AG08395 (cell line): ENCODE measurements at places on chromosomes 16 and 17.
A peak's percentile ranks its signal among the peaks of the same experiment; 100 is the strongest.

- DNase-seq = no peak
Measured at GRCh38 chr16:79451196-79451816, 149.2 kb downstream of the MAF start.

DNA sequence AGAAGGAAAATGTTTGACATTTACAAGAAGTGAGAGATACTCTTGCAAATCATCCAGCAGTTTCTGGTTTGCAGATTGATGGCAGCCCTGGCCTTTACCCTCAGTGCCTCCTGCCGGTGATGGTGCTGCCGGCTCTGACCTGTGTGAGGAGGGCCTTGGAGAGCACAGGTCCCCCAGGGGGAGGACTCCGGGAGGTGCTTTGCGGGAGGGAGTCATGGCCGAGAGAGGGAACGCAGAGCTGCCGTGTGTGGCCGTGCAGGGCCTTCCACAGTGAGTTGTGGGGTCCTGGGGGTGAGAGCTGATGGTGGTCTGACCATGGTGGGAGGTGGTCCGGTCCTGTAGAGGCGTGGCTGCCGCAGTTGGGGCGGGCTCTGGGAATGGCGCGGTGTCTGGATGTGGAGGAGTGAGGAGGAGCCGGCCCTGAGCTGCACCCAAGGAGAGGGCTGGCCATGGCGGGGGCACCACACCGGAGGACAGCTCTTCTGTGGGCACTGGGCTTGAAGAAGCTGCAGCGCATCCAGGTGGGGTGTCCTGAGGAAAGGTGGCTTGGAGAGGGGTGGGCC is 28.0 kb upstream of the ZNF750 start:
- no peak for DNase-seq

- no peak for DNase-seq
Measured at GRCh38 chr16:21611556-21612384, 12.4 kb downstream of the METTL9 start.

- peak; percentile 66 for DNase-seq
Measured at GRCh38 chr17:39225959-39226683, 376 bp upstream of the STAC2 start.

DNA sequence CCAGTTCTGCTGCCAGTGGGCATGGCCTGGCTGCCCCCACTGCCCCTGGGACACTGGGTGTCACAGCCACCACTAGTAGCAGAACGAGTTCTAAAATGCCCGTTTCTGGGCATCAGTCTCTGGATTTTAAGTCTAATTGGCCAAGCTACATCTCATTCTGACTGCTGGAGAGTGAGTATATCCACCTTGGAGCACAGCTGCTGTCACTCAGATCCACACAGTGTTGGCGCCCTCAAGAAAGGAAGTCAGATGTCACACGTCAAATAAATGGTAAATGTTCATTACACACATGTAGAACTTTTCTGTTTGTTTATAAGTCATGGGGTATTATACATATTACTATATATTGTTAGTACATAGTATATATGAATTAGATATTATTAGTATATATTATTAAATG is 19.4 kb downstream of the GNGT2 start:
- no peak for DNase-seq
